Activated CD4-positive, alpha-beta T cell treated with anti-CD3 and anti-CD28 coated beads for 48 hours (primary cell): ENCODE measurements at places on chromosomes 2 and 18.

DNA sequence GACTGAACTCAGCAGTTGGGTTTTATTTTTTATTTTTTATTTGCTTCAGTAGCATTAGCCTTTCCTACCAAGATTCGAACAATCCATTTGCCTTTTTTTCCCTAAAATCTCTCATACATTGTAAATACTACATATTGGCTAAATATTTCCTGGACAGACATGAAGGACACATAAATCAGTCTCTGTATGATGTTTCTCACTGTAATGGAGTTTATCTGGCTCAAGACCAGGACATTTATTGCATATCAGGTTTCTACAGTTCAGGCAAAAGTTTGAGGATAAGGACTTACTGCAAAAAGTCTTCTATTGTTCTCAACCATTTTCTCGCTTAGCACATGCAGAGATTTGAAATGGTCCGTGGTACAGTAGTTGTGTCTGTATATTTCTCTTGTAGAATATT is 3.3 kb downstream of the CLUL1 start:
- no peak for DNase-seq

DNA sequence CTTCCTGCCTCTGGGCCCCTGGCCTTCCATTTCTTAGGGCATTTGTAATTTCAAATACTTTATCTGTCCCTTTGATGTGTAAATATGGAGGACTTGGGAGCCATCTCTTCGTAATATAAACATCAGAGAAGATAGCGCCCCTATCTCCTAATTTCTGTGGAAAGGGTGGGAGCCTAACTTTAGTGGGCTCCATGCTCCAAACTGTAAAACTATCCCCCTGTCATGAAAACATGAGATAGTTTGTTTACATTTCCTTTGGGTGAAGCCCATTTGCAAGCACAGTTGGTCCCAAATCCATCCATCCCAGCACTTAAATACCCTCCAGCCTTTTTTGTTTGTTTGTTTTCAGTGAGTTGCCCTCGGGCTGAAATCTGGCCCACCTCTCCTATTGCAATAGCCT is 782.6 kb upstream of the FSHR start:
- no peak for DNase-seq

DNA sequence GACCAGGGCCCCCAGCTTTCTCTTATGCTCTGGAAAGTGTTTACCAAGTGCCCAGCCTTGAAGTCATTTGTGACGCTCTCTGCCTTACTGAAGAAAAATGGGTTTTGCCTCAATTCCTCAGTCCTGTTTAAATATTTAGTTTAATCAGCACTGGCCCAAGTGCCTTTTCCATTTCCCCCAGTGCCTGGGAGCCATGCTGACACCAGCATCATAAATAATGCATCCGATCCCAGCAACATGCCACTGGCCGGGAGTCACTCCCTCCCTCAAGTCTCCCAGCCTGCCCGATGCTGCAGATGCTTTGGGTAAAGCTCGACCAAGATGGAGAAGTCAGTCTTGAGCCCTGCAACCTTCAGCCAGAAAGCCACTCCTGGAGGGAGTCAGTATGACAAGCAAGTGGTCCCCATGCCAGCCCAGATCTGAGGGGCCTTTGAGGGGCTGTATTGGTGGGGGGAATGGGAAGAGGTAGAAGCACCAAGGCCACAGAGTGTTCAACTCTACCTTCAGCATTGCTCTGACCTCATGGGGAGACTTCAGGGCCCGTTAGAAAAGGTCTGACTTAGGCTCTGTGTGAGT is 12.0 kb upstream of the MTA3 start:
- DNase-seq: no peak

- DNase-seq: peak; percentile 93
Observed at GRCh38 chr2:134917888-134918525, 615 bp upstream of the CCNT2 start.

- peak; percentile 23 for DNase-seq
Observed at GRCh38 chr2:197011801-197012641, 85.5 kb upstream of the PGAP1 start.

- no peak for DNase-seq
Observed at GRCh38 chr2:191206613-191207471, 38.4 kb upstream of the MYO1B start.

- DNase-seq: no peak
Observed at GRCh38 chr2:71467180-71467815, 13.9 kb downstream of the DYSF start.

GRCh38 chr2:144517866-144518747 is 1.8 kb downstream of the ZEB2 start:
- DNase-seq: no peak

DNA sequence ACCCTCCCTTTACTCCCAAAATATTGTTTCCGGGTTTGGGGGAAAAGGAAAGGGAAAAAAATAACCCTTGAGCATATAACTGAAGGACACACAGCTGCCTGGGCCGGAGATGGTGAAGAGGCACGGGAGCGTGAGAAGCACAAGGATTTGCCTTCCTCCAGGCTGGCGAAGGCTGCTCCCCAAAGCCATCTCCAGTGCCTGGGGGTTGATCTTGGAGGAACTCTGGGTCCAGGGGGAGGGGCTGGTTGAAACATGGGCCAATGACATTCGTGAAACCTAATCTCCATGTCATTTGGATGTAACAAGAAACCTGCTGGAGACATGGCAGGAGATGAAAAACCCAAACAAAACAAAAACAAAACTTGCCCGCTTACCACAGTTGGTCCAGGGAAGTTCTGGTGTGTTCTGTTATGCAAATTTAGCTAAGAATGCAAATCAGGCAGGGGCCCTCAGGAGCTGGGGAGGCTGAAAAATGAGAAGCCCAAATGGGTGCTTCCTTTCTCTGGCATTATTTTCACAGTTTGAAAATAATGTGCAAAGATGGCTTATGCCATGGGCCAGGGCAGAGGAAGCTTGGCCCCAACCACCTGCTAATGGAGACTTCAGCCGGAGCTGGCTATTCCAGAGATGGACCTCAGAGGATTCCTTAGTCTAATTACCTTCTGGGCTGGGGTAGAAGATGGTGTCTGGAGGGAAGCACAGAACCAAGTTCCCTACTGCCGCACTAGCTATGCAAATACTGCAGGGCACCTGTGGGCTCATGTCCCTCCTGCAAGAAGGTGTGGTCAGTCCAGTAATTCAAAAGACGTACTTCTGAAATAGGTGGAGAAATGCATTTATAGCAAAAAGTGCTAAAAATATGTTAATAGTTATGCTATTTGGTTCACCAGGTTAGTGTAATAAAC is 180.9 kb downstream of the BCL2 start:
- peak; percentile 50 for DNase-seq

GRCh38 chr2:236568068-236568921 is 1.3 kb upstream of the ACKR3 start:
- peak; percentile 60 for DNase-seq

- no peak for DNase-seq
Observed at GRCh38 chr2:209496586-209496982, 72.7 kb downstream of the MAP2 start.

DNA sequence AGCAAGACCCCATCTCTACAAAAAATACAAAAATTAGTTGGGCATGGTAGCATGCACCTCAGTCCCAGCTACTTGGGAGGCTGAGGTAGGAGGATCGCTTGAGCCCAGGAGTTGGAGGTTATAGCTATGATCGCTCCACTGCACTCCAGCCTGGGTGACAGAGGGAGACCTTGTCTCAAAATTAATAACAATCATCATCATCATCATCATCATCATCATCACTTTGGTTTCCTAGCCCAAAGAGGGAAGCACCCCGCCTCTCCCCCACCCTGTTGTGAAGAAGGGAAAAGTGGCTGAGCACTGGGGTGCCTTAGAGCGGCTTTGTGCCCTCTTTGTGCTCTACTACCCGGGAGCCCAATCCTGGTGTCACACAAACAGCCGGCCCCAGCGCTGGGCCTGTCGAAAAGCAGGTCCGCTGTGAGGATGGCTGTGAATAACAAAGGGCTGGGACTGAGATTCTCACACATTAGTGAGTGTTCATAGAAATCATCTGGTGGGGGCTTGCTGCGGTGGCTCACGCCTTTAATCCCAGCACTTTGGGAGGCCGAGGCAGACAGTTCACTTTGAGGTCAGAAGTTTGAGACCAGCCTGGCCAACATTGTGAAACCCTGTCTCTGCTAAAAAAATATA is 42.6 kb upstream of the ASXL2 start:
- no peak for DNase-seq

DNA sequence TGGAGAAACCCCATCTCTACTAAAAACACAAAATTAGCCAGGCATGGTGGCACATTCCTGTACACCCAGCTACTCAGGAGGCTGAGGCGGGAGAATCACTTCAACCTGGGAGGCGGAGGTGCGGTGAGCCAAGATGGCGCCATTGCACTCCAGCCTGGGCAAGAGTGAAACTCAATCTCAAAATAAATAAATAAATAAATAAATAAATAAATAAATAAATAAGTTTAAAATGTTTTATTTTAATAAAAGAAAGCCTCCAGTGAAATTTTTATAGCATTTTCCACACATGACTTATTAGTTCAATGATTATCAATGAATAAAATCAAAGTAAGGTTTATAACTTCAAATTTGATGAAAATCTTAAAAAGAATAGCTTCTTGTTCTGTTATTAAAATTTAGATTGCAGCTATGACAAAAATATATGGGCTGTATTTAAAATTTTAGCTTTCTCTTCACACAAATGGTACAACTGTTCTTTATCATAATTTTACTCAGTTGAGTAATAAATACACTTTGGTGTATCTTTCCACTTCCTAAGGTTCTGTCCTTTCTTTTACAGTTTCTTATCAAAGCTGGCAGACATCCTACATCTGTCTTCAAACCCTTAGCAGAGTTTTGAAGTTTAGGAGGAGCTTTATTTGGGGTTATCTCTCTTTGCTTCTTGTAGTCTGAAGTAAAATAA is 78.4 kb upstream of the ZSWIM2 start:
- DNase-seq: no peak

GRCh38 chr2:12504443-12504842 is 212.3 kb upstream of the TRIB2 start:
- peak; percentile 62 for DNase-seq

GRCh38 chr2:147006736-147007141 is 838.1 kb upstream of the ACVR2A start:
- DNase-seq: no peak

- no peak for DNase-seq
Observed at GRCh38 chr2:229943770-229944449, 21.6 kb downstream of the FBXO36 start.

DNA sequence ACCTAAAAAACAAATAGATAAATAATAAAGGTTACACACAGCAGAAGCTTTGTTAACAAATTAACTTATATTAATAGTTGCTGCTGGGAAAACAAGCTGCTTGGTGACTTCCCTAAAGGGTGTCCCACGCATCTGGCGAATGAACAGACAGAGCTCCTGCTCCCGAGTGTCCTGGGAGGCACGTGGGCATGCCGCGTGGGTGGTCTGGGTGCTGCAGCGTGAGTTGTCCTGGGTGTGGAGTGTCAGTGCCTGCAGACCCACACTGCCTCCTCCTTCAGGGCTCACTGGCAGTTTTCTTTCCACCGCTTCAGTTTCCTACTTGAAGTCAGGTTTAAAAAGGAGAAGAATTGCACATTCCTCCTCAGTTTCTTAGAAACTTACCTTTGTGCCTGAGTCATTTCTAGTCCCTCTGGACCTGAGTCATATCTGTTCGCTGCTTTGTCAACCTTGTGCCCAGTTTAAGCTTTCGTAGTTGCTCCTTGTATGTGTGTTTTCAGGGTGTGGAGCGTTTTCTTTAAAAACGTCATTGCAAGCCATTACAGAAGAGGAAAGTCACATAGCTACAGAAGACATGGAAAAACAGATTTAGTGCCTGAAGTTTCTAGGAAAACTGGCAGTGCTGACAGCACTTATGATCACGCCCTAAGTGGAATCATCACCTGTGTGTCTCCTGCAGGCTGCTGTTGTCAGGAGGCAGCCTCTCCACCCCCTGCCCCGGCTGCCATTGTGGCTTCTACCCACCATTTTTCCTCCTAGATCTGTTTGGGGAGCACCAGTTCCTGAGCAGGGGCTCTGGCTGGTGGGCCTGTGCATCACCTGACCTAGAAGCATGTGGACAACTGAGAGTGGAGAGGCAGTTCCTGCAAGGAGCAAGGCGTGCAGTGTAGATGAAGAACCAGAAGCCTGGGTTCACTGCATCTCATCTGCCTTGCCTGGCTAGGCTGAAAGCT is 24.5 kb downstream of the IMPA2 start:
- no peak for DNase-seq

DNA sequence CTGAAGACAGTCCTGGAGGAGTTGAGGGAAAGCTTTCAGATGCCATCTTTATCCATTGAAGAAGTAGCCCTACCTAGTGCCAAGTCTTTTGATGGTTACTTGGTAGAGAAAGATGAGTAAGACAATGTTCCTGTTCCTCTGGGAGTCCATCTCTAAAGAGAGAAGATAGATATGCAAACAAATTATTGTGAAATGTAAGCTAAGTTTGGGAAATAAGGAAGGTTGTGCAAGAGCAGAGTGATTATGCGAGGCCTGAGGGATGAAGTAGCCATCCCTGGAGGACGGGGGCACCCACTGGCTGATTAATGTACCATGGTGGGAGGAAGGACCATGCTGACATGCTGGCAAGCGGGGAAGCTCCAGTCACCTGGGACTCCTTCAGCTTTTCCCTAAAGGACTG is 994 bp upstream of the DTNA start:
- DNase-seq: no peak

GRCh38 chr2:100820523-100821254 is 750 bp downstream of the NPAS2 start:
- DNase-seq: peak; percentile 7

DNA sequence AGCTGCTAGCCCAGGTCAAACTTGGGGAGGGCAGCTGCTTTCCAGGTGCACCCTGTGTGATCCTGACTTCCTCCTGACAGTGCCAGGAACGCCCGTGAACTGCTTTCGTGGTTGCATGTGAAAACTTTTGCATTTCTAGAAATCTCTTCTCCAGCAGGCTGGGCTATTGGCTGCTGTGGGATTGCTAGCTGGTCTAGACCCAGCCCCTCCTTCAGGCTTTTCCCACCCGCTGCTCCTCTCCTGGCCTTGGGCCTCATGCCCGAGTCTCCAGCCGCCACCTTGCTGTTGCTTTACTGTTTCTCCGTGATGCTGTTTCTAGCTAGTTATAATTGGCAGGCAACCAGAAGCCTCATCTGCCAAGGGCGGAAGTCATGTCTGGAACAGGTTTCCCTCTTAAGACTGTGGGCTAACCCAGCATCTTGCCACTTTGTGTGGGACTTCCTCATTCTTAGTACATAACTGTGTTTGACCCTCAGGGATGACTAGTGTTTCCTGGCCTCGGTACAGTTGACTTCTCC is 27.0 kb upstream of the MGAT4A start:
- DNase-seq: peak; percentile 48

GRCh38 chr2:136582628-136583205 is 182.6 kb upstream of the THSD7B start:
- DNase-seq: peak; percentile 25

GRCh38 chr2:47007223-47007825 is 91.7 kb upstream of the MCFD2 start:
- DNase-seq: no peak

DNA sequence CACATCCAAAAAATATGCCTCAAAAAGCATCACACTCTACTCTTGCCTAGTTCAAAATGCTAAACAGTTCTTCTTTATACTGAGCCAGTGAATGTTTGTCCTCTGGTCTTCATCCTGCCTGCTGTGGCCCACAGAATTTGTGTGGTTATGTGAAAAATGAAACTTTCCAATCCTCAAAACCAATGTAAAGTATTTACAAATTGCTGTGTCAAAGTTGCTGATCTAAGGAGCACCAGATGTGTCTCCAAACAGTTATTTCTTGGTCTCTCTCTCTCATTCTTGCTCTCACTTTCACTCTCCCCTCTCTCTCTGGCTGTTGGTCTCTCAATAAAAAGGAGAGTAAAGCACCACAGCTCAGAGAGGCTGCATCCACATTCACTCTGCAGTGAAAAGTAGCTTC is 23.0 kb downstream of the EPHA4 start:
- no peak for DNase-seq

- no peak for DNase-seq
Observed at GRCh38 chr2:180669016-180669415, 311.4 kb upstream of the UBE2E3 start.

GRCh38 chr2:224369028-224369632 is 32.8 kb downstream of the FAM124B start:
- DNase-seq: no peak
